GDM1 (cell line): ENCODE measurements at places on chromosomes 16 and 17.
A peak's percentile ranks its signal among the peaks of the same experiment; 100 is the strongest.

DNA sequence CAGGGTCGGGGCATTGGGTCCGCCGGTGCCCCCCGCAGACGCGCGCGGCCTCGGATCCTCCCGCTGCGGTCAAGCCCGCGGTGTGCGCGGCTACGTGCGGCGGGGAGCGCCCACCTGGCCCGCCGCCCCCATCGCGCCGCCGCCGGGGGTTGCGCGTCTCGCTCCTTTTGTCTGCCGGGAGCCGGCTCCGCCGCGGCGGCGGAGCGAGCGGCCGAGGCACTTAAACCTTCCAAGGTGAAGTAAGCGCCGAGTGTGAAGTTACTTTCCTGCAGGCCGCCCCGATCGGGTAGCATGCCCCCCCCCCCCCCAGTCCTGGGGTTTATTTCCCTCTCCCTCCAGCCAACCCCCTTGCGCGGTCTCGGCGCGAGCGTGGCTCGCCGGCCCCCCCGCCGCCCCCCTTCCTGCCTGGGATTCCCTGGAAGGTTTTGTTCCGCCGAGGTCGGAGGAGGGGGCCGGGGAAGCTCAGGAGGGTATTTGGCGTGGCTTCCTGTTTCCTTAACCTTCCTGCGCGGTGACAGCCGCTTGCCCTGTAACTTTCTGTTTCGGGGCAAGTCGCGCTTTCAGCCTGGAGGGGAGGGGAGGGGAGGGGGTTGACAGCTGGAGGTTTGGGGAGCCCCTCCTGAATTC, 56.6 kb upstream of the GSE1 start:
- peak; percentile 51 for DNase-seq

DNA sequence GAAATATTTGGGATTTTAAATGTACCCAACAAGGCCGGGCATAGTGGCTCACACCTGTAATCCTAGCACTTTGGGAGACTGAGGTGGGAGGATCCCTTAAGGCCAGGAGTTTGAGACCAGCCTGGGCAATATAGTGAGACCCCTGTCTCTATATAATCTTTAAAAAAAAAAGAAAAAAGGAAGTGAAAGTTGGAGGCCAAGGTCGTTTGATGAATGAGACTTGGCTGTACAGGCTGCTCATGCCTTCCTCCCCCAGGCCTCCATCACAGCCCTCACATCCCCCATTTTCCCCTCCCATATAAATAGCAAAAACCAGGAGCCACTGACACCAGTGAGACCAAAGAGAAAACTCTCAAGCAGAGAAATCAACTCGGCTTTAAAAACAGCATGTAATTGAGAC, 3.3 kb upstream of the CA7 start:
- no peak for DNase-seq

GRCh38 chr17:80243526-80244433, 16.9 kb upstream of the RNF213 start:
- DNase-seq = no peak

DNA sequence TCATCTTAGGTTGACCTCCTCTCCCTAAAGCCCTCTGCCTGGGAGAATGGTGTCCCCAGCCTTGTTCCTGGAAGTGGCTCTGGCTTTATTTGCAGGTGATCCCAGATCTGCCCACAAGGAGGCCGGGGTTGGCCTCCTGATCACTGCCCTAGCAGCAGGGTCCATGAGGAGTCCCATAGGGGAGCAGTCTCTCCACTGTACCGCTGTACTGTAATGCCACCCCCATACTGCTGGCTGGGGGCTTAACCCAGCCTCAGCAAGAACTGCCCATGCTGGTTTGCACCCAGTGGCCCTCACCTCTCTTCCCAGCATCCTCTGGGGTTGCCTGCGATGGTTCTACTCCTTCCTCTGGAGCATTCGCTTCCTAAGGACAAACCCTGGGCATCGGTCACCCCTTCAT, 39.1 kb downstream of the PSME3IP1 start:
- DNase-seq = no peak

GRCh38 chr16:15966836-15967546, 17.6 kb downstream of the ABCC1 start:
- no peak for DNase-seq

GRCh38 chr17:66087073-66087472, 104.9 kb downstream of the CEP112 start:
- no peak for DNase-seq
